ENCODE measurements at places on chromosomes 4 and X.
A peak's percentile ranks its signal among the peaks of the same experiment; 100 is the strongest.

DNA sequence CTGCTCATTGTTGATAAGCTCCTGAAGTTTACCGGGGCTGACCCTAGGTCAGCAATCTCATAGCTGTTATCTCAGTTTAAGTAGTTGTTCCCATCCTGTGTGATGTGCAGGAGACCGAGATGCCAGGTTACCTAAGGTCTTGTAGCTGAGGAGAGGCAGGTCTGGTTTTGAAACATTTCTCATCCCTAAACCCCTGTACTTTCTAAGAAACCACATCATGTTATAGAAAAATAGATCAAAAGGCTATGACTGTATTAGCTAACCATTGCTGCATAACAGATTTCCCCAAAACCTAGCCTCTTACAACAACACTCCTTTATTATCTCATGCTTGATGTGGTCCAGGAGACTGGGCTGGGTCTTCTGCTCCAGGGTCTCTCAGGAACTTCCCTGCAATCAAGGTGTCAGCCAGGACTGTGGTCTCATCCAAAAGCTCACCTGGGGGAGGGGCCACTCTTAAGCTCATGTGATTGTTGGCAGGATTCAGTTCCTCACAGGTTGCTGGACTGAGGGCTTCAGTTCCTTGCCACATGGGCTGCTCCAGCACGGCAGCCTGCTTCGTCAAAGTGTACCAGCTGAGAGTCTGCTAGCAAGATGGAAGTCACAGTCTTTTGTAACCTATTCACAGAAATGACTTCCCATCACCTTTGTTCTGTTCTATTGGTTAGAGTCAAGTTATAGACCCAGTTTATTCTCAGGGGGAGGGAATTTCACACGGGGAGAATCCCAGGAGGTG, 60.9 kb upstream of the CLCN4 start:
- no peak for DNase-seq

- DNase-seq: no peak
Observed at GRCh38 chr4:186827534-186827897, 103.9 kb upstream of the FAT1 start.

DNA sequence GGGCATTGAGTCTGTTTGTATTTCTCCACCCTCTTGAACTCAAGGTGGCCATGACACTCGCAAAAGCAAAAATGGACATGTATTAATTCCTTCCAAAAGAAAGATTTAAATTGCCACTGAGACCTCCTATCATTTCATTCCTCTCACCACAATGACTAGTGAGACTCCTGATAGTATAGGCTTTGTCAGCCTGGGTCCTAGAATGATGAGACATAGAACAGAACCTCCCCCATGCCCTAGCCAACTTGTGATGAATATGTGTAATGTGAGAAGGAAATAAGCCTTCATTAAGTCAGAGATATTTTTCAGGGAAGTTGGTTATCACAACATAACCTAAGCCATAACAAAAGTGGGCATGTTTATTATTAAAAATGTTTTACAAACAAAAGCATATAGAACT, 62.5 kb downstream of the ASB9 start:
- no peak for DNase-seq

- peak; percentile 48 for DNase-seq
Observed at GRCh38 chrX:72245461-72246089, 6.7 kb upstream of the ERCC6L start.

- DNase-seq: no peak
Observed at GRCh38 chrX:63784346-63784901, 590 bp downstream of the ARHGEF9 start.

- no peak for DNase-seq
Observed at GRCh38 chrX:131874300-131874699, 148.8 kb upstream of the STK26 start.

- DNase-seq: peak; percentile 95
Observed at GRCh38 chr4:94207469-94208224, at the start of gene SMARCAD1. Gene SMARCAD1 (plus strand): TSS chr4:94207865. CDS start chr4:94208395, 530 bp downstream.

DNA sequence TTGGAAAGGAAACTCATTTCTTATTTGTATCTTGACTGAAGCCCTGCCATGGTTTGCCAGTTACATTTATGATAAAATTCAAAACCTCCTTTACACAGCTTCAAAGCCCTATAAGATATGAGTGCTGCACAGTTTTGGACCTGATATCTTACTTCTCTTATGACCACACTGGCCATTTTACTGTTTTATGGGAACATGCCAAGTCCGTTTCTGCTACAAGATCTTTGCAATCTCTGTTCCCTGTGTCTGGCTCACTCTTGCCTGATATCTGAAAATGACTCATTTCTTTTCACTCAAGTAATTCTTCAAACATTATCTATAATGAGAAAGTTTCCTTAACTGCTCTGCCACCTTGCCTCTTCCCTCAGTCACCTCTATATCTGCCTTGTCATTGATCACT, 247.3 kb downstream of the SPOCK3 start:
- no peak for DNase-seq

GRCh38 chr4:181822005-181822375, 421.2 kb upstream of the TENM3 start:
- DNase-seq: no peak

DNA sequence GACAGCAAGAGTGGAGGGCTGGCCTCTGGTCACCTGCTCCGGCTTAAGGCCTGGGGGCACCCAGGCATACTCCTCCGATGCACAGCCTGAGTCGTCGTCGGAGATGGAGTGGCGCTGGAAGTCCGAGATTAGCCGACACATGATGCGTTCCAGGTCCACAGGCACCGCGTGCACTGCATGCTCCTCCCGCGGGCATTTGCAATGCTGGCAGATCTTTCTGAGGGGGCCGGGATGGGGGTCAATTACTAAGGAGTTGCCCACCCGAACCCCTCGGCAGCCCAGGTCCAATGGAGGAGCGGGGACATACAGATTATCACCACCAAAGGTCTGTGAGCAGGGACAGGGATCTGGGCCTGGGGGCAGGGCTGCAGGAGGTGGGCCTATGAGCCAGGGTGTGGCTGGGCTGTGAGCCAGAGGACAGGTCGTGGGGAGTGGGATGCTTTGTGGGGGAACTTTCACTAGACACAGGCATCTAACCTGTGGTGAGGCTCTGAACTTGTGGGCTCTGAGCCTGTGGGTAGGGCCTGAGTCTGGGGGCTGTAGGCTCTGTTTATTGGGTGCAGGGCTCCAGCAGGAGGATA, 2.4 kb downstream of the PRICKLE3 start:
- no peak for DNase-seq

- DNase-seq: no peak
Observed at GRCh38 chr4:6695660-6696610, 2.3 kb downstream of the S100P start.

GRCh38 chr4:176443646-176444409, 124.1 kb downstream of the SPCS3 start:
- DNase-seq: no peak

DNA sequence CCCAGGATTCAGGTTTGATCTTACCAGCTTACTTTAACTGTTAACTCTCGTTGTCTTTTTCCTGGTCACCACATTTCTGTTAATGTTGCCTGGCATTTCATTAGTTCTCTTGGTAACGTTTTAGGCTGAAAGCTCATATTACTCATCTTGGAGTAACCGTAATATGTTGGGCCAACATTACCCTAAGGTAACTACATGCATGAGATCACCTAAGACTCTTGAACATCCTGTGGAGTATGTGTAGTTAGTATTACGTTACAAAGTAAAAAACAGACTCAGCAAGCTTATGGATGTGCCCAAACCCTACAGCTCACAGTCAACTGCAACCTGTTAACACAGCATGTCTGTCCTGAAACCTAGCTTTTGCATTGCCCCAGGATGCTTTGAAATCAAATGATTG, 203.3 kb upstream of the HS3ST1 start:
- no peak for DNase-seq

GRCh38 chr4:8009097-8009496, 69.4 kb upstream of the AFAP1 start:
- DNase-seq: no peak

GRCh38 chr4:115113506-115114106, at the start of gene NDST4:
Gene NDST4 (minus strand): TSS chr4:115113620. CDS start chr4:115077036, 36,584 bp downstream.
- no peak for DNase-seq

GRCh38 chr4:83626245-83626836, 90.4 kb downstream of the GPAT3 start:
- no peak for DNase-seq

DNA sequence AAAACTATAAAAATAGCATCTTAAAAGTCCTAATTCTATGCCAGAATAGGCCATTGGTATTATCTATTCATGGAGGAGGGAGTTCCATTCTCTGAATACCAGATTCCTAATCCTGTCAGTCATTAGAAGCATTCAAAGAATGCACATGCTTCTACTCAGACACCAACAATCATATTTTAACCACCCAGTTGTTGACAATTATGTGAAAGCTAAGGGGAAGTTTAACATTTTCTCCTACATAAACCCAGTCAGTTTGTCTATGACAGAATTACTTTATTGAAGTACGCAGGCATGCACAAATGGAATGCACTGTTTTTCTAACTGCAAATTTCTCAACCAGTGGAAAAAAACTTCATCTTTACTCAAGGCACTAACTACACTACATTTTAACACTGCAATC, 69.6 kb upstream of the MTNR1A start:
- no peak for DNase-seq

DNA sequence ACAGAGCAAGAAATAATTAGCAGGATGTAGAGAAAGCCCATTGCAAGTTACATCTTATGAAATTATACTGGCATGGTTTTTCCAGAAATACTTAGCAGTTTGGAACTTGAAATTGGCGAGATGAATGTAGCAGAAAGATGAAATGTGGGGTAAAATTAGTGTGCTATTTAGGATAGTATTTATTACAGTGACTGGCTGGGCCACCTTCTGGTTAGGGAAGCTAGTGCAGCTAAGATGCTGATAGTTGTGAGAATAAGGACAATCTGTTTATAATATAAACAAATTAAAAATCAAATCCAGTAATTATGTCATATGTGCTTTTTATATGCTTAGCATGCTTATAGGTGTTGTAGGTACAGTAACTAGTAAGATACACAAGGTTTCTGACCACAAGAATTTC, 74.8 kb downstream of the IL15 start:
- no peak for DNase-seq

DNA sequence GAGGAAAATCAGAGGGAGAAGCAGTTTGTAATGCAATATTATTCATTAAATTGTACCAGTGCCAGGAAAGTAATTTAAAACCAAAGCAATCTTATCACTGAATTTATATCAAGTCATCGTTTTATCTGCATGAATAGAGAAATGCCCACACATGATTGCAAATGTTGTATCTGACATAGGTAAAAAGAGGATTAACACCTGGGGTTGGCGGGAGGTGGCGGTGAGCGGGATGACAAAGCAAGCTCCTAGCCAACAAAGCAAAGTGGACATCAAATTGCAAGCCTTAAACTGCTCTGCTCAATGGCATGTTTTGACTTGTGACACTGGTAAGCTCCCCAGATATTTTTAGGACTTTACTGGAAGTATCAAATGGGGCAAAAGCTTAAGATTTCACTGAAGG, 16.4 kb downstream of the HPGD start:
- DNase-seq: no peak

DNA sequence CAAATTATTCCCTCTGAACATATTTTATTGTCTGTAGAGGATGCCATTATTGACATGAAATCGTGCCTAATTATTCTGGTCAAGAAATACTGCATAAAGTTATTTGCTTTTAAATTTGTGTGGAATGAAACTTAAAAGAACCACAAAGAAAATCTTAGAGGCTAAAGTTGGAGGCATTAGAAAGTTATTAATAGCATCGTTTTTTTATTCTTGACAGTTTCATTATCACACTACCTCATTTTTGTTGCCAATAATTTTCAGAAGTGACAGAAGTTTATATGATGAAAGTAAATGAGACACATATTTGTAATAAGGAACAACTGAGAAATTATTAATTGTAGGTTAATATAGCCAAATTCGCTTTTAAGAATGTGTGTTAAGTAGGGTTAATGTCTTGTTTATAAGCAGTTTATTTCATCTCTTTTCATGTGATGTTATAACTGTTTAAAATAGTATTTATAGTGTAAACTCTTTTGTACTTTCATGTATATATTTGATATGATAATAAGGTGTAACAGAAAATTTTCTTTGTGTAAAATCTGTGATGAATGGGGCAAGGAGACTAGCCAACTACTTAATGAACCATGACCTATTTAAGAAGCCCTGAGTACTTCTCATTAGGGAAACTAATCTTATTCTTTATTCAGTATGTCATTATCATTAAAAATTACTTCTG, 54.5 kb upstream of the GRIA2 start:
- DNase-seq: no peak

- DNase-seq: no peak
Observed at GRCh38 chr4:10108818-10109783, 7.5 kb downstream of the WDR1 start.

DNA sequence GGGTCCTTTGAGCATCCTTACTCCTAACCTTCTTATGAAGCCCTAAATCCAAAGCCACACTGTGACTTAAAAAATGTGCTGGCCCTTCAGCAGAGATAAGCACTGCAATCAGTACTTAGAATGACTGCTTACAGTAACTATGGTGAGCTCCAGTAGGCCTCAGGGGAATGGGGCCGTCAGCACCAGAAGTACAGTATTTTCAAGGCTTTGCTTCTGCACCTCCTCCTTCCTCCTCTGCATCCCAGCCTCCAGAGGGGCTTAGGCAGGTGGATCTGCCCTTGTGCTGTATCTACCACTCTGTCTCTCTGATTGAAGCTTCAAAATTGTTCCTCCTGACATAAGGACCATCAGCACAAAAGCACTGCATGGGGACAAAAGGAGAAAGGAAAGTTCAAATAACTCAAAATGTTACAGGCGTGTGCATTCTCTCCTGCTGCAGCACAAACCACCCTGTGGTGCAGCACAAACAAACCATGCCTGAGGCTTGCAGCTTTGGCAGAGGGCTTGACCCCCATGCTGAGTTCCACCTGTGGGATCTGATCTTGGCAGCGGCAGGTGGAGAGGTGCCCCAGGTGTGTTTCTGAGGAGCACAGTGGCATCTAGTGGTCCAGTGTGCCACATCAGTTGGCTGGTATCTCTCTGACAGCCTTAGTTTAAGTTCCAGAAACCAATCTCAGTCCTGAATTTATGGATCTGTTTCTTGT, 164.7 kb downstream of the SOWAHB start:
- no peak for DNase-seq

DNA sequence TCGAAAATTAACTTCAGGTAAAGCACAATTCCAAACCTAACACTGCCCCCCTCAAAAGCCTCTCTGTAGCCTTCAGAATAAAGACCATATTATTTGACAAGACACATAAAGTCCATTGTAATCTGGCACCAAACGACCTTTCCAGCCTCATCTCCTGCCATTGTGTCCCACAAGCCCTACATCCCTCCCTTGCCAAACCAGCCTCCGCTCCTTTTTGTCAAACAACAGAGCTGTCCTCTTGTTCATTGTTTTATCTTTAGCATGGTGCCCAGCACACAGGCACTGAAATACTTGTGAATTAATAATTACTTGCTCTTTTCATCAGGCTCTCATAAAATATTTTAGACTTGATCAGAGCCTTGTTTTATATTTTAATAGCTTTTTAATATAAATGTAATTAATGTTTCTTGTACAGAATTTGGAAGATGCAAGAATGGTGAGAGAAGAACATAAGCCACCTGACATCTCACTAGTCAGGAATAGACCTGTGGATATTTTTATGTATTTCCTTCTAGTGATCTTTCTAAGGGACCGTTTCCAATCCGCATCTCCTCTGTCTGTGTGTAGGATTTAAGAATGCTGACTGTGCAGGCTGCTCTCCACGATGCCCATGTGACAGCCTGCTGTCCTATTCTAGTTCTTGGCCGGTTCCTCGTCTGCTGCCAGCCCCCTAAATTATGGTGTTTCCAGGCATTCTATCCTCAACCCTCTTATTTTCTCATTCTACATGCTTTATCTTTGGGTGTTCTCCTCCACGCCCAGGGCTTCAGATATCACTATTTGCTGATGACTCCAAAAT, 3.0 kb upstream of the IRF2 start:
- no peak for DNase-seq

GRCh38 chr4:76087007-76087769, 12.7 kb downstream of the ART3 start:
- DNase-seq: no peak
